ENCODE measurements at places on chromosomes 7 and 10.

DNA sequence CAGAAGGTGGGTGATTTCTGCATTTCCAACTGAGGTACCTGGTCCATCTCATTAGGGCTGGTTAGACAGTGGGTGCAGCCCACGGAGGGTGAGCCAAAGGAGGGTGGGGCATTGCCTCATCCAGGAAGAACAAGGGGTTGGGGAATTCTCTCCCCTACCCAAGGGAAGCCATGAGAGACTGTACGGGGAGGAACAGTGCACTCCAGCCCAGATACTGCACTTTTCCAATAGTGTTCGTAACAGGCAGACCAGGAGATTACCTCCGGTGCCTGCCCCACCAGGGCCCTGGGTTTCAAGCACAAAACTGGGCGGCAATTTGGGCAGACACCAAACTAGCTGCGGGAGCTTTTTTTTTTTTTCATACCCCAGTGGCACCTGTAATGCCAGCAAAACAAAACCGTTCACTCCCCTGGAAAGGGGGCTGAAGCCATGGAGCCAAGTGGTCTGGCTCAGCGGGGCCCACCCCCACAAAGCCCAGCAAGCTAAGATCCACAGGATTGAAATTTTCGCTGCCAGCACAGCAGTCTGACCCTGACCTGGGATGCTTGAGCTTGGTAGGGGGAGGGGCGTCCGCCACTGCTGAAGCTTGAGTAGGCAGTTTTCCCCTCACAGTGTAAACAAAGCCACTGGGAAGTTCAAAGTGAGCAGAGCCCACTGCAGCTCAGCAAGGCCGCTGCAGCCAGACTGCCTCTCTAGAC is 31.2 kb downstream of the ARMC10 start:
- no peak for DNase-seq

DNA sequence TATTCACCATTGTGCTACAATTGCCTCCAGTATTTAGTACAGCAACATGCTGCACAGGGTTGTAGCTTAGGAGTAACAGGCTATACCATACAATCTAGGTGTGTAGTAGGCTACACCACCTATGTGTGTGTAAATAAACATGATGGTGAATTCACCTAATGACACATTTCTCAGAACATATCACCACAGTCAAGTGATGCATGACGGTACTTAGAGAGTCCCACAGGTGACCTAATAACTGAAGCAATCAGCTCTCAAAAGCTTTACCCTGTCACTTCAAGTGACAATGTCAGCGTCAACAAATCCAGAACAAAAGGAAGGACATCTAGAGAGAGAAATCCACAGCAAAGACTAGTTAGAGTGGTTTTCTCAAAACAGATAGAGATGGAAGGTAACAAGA is 38.8 kb downstream of the CCNJ start:
- DNase-seq, result no peak

DNA sequence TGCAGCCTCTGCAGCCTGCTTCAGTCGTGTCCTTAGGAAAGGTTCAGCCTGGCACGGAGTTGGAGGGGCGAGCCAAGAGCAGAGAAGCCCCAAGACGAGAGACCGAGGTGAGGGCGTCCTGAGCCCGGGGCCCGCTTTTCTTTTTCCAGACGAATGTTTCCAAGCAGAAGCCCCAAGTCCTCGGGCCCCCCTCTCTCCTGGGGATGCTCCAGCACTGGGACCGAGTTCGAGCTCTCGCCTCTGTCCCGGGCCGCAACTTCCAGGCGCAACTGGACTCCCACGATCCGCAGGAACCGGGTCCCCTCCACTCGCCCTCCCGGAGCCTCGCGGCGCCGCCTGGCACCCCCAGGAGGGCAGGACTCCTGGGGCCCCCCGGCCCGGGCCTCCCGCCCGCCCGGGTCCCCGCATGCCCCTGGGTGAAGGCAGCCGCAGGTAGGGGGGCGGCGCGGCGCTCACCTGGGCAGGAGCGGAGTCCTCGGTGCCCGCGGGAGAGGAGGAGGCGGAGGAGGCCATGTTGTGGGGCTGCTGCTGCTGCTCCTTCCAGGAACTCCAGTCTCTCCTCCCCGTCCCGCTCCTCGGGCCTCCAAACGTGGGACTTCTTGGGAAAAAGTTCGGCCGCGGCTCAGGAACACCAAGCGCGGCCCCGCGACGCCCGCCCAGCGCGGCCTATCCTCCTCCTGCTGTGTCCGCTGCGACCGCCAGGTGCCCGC is 45.3 kb upstream of the CDK1 start:
- no peak for DNase-seq

GRCh38 chr7:30650421-30650808 is 31.8 kb downstream of the CRHR2 start:
- no peak for DNase-seq

GRCh38 chr7:81846398-81846797 is 76.6 kb upstream of the HGF start:
- DNase-seq, result no peak
